ENCODE measurements at places on chromosomes 4 and X.

GRCh38 chr4:107866726-107867125, 42.0 kb downstream of the SGMS2 start:
- DNase-seq, result no peak

DNA sequence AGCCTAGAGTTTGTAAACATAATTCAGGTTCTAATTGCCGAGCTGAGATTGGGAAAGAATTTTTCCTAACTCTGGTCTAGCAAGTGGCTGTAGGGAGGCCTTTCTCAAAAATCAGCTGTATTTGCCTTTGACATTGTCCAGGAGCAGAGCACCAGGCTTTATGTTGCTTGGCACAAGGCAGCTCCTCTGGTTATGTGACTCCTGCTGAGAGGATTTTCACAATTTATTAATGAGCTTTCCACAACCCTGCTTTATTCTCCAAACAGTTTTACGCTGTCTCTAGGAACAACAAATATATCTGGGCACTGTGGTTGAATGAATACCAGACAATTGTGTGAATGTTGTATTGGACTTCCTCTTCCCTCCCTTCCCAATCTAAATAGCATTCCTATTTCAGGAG, 14.9 kb downstream of the LSM6 start:
- DNase-seq, result no peak

- DNase-seq, result no peak
These were observed 169.9 kb downstream of the IQCM start for GRCh38 chr4:149645790-149646189.

GRCh38 chr4:56843421-56843899, 22.0 kb upstream of the SPINK2 start:
- DNase-seq, result no peak

GRCh38 chrX:70664726-70665125, 220.1 kb downstream of the DLG3 start:
- no peak for DNase-seq

GRCh38 chr4:68359508-68359907, 9.6 kb upstream of the YTHDC1 start:
- DNase-seq, result no peak

- no peak for DNase-seq
These were observed 24.8 kb downstream of the HMX1 start for GRCh38 chr4:8846826-8847225.

- no peak for DNase-seq
These were observed 85.4 kb upstream of the IGFBP7 start for GRCh38 chr4:57195622-57196021.

DNA sequence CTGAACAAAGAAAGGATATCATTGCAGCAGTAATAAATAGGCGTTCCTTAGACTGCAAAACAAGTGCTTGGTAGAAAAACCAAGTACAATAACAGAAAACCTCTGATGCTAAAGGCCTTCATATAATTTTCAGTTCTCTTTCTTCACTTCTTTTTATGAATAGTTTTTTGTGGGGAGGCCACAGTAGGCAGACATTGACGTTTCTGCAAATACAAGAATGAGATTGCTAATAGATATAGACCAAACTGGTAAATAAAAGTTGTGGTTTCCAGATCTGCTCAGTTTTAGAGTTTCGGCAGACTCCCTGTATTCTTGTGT, 57.0 kb upstream of the RAP1GDS1 start:
- DNase-seq, result no peak

- no peak for DNase-seq
These were observed 22.0 kb downstream of the AFAP1 start for GRCh38 chr4:7917669-7918068.

DNA sequence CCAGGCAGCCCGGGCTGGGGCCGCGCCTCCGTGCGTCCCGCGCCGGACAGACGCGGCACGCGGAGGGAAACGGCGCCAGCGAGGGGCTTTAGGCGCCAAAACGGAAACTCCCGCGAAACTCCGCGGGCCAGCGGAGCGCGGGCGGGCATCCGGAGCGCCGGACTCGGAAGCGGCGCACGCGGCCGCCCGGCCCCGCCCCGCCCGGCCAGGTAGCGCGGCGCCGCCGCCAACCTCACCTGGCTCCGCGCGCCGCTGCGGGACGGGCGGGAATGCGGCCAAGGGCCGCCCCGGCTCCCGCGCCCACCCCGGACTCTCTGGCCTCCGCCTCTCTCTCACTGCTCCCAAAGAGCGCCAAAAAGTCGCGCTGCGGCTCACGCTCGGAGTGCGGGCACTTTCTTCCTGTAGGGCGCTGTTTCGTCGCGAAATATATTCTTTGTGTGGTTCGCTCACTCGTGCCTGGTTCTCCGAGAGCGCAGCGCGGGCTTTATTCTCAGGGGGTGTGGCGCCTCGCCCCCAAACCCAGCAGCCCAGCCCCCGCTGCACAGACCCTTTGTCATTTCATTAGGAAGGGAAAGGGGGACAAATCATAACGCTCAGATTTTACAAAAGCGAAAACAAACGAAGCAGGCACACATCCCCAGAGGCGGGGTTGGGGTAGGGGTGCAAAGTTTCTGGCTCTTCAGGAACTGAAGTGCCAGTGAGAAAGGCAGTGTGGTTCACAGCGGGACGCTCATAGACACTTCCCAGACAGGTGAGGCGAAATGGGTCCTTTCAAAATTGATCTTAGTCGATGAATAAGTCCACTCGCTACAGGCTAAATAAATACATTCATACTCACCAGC, 961 bp upstream of the MBNL3 start:
- DNase-seq, result no peak

- DNase-seq, result no peak
These were observed 79.9 kb upstream of the MAP3K15 start for GRCh38 chrX:19595043-19595677.

DNA sequence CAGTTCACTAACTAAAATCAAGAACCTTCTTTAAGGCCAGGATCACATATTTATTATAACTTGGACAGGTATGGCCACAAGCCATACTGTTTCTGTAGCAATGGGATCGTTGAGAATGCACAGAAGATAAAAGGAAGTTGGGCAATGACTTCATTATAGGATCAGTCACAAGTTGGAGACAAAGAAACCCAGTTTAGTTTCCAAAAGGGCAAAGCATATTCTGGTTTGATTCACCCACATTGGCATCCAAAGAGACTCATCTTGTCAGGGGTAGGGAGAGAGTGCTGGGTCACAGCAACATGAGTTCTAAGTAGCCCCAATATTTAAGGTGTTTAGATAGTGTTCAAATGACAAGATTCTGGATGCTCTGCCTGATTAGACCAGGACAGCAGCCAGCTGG, 317.1 kb upstream of the GALNT7 start:
- DNase-seq, result no peak

GRCh38 chr4:186701273-186701672, 22.4 kb downstream of the FAT1 start:
- DNase-seq, result no peak

DNA sequence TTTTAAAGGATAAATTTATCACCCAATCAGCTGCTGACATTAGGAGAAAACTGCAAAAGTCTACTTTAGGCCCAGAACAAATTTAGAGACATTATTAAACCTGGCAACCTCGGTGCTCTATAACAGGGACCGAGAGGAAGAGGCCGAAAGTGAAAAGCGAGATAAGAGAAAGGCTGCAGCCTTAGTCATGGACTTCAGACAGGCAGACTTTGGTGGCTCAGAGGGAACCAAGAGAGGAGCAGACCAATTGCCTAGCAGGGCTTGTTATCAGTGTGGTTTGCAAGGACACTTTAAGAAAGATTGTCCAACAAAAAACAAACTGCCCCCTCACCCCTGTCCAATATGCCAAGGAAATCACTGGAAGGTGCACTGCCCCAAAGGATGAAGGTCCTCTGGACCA, 12.8 kb upstream of the UGT2B10 start:
- no peak for DNase-seq

GRCh38 chr4:75004755-75005668, 72.1 kb downstream of the PARM1 start:
- no peak for DNase-seq

DNA sequence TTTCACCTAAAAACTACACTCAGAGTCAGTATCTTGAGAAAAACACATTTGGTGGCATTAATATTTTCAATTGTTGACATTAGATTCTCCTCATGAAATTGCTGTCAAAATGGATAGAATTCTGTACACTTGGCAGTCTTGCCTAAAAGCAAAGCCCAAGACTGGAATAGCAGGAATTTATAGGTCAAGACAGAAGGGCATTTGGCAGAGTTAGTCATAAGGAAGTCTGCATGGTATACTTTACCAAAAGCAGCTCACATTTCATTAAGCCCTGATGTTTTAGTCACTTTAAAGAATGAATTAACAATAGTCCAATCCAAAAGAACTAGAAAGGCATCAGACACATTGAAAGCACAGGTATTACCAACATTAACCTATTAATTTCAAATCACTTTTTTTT, 7.1 kb downstream of the CCDC160 start:
- no peak for DNase-seq

DNA sequence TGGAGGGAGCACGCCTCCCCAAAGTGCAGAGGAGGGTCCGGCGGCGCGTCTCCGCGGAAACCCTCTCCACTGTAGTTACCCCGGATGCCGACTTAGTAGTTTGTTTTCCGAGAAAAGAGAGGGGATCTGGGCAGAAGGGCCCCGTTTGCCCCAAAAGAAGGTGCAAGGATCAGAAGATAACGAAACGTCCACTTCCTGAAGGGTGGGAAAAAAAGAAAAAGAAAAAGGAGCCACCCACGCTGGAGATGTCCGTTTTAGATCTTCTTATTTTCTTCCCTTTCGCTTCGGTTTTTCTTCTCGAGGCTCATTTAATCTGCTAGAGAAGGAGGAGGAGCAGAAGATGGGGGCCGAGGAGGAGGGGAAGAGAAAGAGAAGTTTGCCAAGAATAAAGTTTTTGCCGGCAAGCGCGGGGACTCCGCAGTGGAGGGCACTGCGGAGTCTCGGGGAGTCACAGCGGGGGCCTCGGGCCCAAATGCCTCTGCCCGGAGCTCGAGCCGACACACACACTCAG, 517 bp downstream of the LEF1 start:
- DNase-seq, result no peak

DNA sequence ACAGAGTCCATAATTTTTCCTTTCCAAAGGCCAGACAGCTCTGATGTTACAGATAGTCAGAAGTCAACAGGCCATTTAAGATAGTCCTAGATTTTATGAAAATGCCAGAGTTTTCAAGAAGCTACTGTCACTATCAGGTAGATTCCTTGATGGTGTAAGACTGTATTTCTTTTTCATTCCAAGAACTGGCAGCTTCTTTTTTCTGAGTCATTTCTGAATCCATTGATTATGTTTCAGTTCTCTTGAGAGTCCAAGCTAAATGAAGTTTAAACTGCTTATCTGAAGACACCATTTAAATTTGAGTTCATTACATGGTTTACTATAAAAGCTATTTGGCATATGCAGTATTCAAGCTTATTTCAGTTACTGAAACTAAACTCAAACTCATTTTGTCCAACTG, 44.6 kb downstream of the RASSF6 start:
- no peak for DNase-seq

- DNase-seq, result no peak
These were observed 54.1 kb downstream of the SHROOM3 start for GRCh38 chr4:76488888-76489685.
